ENCODE measurements at places on chromosomes 4 and X.

- no peak for DNase-seq
Observed at GRCh38 chr4:74619931-74620702, 174.2 kb downstream of the BTC start.

GRCh38 chrX:100829730-100830129 is 9.5 kb downstream of the CSTF2 start:
- peak; percentile 9 for DNase-seq

GRCh38 chrX:118360429-118361125 is 14.7 kb downstream of the WDR44 start:
- DNase-seq, result no peak

DNA sequence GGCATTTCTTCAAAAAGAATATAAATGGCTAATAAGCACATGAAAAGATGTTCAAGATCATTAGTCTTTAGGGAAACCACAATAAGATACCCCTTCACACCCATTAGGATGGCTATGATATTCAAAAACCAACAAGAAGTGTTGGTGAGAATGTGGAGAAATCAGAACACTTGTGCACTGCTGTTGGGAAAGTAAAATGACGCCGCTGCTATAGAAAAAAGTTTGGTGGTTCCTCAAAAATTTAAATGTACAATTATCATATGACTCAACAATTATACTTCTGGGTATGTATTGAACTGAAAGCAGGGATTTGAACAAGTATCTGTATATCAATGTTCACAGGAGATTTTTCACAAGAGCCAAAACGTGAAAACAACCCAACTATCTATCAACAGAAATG is 29.4 kb upstream of the NEUROG2 start:
- DNase-seq, result no peak

DNA sequence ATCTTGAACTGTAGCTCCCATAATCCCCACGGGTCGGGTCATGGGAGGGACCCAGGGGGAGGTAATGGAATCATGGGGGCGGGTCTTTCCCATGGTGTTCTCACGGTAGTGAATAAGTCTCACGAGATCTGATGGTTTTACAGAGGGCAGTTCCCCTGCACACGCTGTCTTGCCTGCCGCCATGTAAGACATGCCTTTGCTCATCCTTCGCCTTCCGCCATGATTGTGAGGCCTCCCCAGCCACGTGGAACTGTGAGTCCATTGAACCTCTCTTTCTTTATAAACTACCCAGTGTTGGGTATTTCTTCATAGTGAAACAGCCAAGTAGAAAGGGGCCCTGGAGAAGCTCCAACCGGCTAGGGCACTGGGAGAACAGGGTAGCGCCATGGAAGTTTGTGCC is 12.3 kb downstream of the CTAG1A start:
- DNase-seq, result no peak

DNA sequence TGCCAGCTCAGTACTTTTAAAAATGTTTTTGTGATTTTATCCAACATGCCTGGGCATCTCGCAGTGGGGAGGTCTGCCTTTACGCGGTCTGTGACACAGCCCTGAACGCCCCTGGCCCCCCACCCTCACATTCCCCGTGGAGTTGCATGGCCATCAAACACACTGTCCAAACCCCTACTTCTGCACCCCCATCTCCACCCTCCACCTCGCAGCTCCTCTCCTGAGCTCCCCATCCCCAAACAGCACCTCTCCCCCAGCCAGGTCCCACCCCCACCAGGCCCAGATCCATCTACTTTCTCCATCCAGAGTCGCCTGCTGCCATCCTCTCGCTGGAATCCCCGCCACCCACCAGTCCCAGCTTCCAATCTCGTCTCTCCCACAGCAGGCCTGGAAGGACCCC is 9.5 kb downstream of the ZFYVE28 start:
- DNase-seq, result no peak

GRCh38 chrX:133575501-133576136 is 160.3 kb upstream of the GPC4 start:
- no peak for DNase-seq

DNA sequence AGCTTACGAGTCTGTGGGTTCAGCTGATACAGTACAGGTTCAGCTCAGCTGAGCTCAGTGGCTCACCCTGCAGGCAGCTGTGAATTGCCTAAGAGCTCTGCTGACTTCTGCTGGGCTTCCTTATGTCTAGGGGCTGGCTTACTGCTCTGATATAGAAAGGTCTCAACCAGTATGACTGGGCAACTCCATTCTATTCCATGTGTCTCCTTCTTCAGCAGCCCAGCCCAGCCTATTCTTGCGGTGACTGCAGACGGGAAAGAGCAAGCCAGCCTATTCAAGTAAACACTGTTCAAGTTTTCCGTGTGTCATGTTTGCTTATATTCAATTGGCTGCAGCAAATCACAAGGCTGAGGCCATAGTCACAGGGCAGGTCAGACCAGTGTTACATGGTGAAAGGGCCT is 615.4 kb upstream of the ZFP42 start:
- DNase-seq, result no peak

GRCh38 chr4:1490654-1491327 is 84.5 kb upstream of the NKX1-1 start:
- DNase-seq, result no peak

- no peak for DNase-seq
Observed at GRCh38 chr4:35966566-35966965, 277.7 kb downstream of the ARAP2 start.

- DNase-seq, result no peak
Observed at GRCh38 chr4:109294006-109294405, 8.5 kb downstream of the COL25A1 start.

DNA sequence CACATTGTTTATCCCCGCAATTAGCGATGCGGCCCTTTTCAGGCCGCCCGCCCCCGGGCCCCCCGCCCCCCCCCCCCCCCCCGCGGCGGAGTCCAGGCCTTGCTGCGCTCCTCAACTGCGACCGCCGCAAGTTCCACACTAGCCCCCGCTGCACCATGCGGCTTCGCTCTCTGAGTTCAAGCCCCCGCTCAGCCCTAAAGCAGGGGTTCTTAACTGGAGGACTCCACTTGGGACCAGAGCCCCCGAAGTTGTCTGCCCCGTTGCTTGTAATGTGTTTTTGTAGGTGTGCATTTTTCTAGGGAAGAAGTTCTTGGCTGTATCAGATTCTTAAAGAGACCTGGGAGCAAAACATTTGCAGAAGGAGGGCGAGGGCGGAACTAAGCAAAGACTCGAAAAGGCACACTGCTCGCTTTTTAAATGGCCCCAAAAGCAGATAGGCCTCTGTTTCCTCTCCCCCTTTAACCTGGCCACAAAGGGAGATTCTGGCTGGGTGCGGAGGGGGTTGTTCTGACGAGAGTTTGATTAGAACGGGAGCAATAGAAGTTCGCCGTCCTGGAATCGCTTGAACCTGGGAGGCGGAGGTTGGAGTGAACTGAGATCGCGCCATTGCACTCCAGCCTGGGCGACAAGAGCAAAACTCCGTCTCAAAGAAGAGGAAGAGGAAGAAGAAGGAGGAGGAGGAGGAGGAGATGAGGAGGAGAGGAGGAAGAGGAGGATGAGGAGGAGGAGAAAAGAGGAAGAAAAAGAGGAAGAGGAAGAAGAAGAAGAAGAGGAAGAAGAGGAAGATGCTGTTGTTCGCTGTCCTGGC is 2.3 kb upstream of the MSX1 start:
- no peak for DNase-seq

DNA sequence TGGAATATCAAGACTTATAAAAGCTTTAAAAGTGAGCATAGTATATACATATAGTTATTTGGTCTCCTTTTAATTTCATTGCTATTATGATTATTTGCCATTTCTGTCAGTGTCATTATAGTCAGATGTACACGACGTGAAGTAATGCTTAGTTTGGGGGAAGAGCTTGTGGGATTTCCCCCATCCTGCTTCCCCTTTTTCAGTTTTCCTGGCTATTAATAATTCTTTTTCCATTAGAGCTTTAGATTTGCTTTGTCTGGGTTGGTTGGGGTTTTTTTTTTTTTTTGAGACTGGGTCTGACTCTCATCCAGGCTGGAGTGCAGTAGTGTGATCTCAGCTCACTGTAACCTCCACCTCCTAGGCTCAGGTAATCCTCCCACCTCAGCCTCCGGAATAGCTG is 5.4 kb downstream of the ABCE1 start:
- no peak for DNase-seq

DNA sequence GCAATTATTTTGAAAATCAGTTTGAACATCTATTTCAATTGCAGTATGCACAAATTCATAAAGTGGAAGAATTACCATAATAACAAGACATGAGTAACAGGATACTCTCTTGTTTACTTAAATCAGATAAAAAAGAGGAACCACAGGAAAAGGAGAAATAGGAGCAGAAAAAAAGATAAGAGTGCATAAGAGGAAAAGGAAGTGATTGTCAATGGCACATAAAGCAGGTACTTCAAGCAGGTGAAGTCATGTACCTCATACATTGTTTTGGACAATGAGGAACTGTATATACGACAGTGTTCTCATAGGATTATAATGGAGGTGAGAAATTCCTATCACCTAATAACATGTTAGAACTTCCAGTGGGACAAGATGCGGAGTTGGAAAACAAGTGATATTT is 334.5 kb upstream of the PCDH7 start:
- DNase-seq, result no peak

- peak; percentile 46 for DNase-seq
Observed at GRCh38 chr4:36348403-36348938, 67.1 kb downstream of the DTHD1 start.

DNA sequence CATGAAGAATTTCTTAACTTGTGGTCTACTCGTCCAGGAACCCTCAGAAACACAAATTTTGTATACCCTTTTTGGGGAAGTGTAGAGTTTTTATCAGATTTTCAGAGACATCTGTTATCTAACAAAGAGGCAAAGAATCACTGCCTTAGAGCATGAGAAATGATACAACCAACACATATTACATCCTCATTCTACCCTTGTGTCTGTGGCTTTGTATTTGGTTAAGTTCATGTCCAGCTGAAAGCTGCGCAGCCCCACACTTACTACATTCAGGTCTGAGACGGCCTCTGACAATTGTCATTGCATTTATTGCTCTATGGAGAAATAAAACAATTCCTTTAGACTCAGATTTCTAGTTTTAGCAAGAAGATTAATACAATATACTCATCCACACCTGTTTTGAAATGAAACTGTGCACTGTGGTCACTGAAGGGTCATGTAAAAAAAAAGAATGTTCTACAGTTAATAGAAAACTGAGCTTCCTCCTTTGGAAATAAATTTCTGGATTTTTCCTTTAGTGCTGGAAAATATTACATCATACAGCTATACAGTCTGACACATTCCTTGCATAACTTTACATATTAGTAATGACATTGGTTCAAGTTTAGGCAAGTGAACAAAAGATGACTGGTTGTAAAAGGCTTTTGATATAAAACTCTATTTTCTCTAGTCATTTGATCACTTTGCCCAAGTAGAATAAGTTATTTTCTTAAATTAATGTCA is 39.8 kb downstream of the GLRB start:
- no peak for DNase-seq

- DNase-seq, result no peak
Observed at GRCh38 chr4:47801481-47802002, 36.3 kb downstream of the CORIN start.

GRCh38 chr4:4496592-4497372 is 45.1 kb downstream of the STX18 start:
- no peak for DNase-seq

DNA sequence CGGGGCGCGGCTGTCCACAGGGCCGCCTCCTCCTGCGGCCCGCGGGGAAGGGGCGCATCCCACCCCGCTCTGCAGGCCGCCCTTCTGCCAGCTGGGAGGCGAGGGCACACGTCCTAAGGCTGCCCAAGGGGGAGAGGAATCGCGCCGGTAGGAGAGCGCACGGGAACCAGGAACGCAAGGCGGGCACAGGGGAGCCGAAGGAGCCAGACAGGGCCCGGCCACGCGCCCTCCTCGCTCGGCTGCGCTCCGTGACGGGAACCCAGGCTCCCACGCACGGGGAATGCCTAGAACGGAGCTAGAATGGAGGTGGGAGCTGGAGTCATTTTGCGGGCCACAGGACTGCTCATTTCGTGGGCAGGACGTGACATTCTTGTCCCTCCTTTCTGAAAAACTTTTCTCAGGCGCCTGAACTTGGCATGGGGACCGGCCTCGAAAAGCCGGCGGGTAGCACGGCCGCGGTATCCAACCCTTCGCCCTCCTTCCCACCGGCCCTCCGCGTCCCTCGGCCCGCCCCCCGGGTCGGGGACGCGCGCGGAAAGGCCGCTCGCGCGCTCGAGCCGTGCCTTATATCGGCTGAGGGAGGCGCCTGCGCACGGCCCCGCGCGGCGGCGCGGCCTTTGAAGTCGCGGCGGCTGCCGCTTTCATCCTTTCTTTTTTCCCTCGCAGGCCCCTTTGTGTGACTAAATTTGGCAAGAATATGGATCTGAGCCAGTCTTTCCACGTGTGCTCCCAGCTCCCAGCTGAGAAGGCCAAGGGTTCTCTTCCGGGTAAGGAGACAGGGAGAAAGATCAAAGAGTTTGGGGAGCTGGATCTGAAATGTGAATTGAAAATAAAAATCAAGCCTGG is 4.2 kb upstream of the LEF1 start:
- DNase-seq, result peak; percentile 70

GRCh38 chr4:74006009-74006476 is 7.6 kb upstream of the CXCL5 start:
- no peak for DNase-seq

DNA sequence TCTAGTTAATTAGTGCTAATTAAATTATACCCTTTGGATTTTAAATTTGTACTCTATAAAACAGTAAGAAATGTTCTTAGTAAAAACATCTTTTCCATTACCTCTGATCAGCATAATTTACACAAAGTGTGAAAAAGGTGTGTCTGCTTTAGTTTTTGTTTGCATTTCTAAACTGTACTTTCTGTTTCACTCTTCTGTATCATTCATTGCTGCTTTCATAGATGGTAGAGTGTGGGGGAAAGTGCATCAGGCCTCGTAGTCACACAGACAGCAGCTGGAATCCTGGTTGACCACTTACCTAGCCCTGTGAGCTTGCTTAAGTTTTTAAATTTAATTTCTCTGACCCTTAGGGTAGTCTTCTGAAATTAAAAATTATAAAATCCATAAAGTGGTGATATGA is 275.4 kb upstream of the PITX2 start:
- DNase-seq, result no peak

DNA sequence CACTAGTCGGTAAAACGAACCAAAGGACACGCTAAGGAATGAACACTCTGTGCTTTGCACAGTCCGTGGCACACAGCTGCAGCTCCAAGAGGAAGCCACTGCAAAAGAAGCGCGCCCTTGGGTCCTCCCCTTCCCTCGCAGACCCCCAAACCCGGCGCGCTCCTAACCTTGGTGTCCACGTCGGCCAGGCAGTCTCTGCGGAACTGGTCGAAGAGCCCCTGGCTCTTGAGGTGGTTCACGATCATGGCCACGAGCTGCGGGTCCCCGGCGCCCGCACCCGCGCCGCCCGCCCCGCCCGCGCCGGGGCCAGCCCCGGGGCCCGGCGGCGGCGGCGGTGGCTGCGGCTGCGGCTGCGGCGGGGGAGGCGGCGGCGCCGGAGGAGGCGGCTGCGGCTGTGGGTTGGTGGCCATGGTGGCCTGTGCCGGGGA is 333 bp downstream of the BOD1L1 start:
- DNase-seq, result no peak

DNA sequence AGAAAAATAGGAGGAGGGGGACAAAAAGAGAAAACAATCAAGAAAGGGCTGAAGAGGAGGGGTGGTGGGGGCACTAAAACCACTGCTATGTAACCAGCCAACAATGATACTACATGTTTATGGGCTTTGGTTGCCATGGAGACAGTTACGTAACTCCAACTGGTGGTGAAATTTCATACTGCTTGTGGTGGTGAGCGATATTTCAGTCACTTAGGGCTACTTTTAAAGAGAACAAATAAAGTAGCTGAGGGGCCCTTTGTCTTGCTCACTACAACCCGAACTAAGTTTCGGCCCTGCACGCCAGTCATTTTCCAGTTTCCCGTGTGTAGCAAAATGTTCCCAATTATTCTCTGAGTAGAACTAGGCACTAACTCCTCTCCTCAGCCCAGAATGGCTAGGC is 275.2 kb upstream of the EDA2R start:
- no peak for DNase-seq

GRCh38 chr4:10157478-10158332 is 41.1 kb upstream of the WDR1 start:
- peak; percentile 35 for DNase-seq
